ENCODE measurements at places on chromosomes 1 and 21. TPM values are rescaled to one million over a fixed set of nuclear protein-coding genes. Genes with fewer than 3 reads are reported as not detected.

AGBL4 gene
- total RNA-seq = not detected

GRCh38 chr1:115077286-115077983, 11.9 kb downstream of the TSPAN2 start:
- no peak overlapping the region for H3K27ac ChIP-seq
- no peak overlapping the region for H3K4me3 ChIP-seq
- no peaks in the 10 kb centered on the region for H3K36me3 ChIP-seq
- H3K4me1 ChIP-seq = no peaks in the 10 kb centered on the region

- H3K4me1 ChIP-seq = no peaks in the 10 kb centered on the region
- no peak overlapping the region for H3K27ac ChIP-seq
Measured at GRCh38 chr1:11518016-11518701, 39.2 kb downstream of the DISP3 start.

GRCh38 chr1:46342084-46342656, 1.6 kb downstream of the NSUN4 start:
- H3K4me1 ChIP-seq = peaks cover 10% of the 10 kb centered on the region
- no peaks in the 10 kb centered on the region for H3K27me3 ChIP-seq
- H3K4me3 ChIP-seq = no peak overlapping the region
- no peaks in the 10 kb centered on the region for H3K36me3 ChIP-seq
- no peak overlapping the region for H3K27ac ChIP-seq
- DNase-seq = no peak

DNA sequence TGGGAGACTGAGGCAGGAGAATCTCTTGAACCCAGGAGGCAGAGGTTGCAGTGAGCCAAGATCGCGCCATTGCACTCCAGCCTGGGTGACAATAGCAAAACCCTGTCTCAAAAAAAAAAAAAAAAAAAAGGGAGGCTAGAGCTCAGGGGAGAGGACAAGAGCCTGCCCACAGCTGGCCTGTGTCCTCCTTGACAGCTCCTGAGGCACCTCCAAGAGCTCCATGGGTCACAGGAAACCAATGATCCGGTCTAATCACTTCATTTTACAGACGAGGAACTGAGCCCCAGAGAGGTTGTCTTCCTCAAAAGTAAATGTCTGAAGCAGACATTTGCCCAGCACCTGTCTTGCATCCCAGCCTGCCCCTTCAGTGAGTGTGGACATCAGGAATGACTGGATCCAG, 49.4 kb downstream of the NID1 start:
- H3K4me1 ChIP-seq = peaks cover 3% of the 10 kb centered on the region

DNA sequence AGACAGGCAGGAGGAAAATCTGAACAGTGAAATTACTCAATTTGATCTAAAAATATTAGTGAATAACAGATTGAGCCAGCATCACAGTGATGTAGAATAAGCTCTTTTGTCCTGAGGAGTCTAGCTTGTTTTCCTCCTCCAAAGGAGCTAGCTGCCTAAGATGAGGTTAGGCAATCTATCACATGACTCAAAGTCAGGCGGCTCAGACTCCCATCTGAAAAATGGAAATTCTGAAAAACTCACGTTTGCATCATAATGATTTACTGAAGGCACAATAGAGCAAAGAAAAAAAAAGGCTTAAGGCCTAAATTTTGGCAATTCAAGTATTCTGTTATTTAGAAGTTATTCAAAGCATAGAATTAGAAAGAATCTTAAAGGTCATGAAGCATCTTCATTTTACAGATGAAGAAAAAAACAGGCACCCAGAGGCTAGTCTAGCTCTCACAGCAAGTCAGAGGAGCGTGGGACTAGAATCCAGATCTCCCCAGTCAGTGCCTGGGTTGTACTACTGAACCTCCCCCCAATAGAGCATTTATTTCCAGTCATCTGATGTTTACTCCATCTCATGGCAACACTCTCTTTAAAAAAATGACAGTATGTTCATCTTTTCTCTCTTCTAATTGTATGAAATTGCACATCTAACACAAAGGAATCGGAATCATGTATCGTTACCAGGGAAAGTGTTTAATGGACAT, 62.5 kb upstream of the ATF3 start:
- H3K4me1 ChIP-seq = no peaks in the 10 kb centered on the region
- no peaks in the 10 kb centered on the region for H3K36me3 ChIP-seq
- no peak overlapping the region for H3K4me3 ChIP-seq
- no peak for DNase-seq

ADORA1 gene
- not detected for total RNA-seq

ERICH3 gene
- not detected for total RNA-seq

DNA sequence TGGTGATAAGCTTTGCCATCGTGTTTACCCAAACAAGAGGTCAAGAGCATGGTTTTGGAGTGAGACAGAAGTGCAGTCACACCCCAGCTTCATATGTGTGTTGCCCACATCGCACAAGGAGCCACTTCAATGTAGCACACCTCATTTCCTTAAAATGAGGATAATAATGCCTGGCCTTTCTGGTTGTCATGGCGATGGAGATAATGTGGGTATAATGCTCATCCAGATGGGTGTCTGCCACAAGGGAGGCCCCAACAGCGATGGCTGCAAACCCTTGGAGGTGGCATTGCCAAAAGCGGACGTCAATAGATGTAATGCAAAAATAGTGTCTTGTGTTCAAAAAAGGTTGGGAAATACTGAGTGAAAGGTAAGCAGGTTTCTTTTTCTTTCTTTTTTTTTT, 83.1 kb upstream of the AJAP1 start:
- H3K27ac ChIP-seq = no peak overlapping the region
- no peaks in the 10 kb centered on the region for H3K27me3 ChIP-seq
- DNase-seq = no peak
- H3K4me1 ChIP-seq = no peaks in the 10 kb centered on the region

MYCL gene
- 2.1 TPM for total RNA-seq

DNA sequence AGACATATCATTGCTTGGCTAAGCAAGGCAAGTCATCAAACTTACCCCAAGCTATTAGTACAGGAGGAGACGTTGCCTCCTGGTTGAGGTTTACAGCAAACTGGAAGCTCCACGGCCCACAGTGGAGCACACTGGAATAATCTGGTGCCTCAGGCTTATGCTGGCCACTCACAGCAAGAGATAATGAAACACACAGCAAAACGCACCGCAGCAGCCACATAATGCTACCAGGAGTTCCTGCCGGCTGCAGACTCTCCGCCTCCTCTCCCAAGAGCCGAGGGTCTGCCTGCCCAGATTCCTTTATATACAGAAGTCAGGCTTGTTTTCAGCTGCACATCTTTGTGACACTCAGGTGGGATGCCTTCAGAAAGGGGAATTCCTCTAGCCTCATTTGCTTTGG, 306 bp downstream of the ZP4 start:
- no peak overlapping the region for H3K27ac ChIP-seq
- no peaks in the 10 kb centered on the region for H3K36me3 ChIP-seq
- no peak overlapping the region for H3K4me3 ChIP-seq
- no peaks in the 10 kb centered on the region for H3K27me3 ChIP-seq
- no peaks in the 10 kb centered on the region for H3K4me1 ChIP-seq
- DNase-seq = no peak

GRCh38 chr1:192700834-192701271, 64.9 kb downstream of the RGS13 start:
- no peaks in the 10 kb centered on the region for H3K36me3 ChIP-seq
- peaks cover 26% of the 10 kb centered on the region for H3K4me1 ChIP-seq
- peak; percentile 74 for DNase-seq
- no peaks in the 10 kb centered on the region for H3K27me3 ChIP-seq
- H3K4me3 ChIP-seq = no peak overlapping the region

AK4 gene
- 5.6 TPM for total RNA-seq

GRCh38 chr1:204726478-204726877, 40.9 kb upstream of the LRRN2 start:
- DNase-seq = peak; percentile 3
- no peaks in the 10 kb centered on the region for H3K36me3 ChIP-seq
- H3K4me3 ChIP-seq = no peak overlapping the region
- H3K27me3 ChIP-seq = peaks cover 10% of the 10 kb centered on the region

- no peaks in the 10 kb centered on the region for H3K27me3 ChIP-seq
- DNase-seq = no peak
- H3K4me3 ChIP-seq = peak overlapping the region; percentile 98
- H3K36me3 ChIP-seq = peaks cover 2% of the 10 kb centered on the region
- H3K27ac ChIP-seq = peak overlapping the region; percentile 82
- H3K4me1 ChIP-seq = peaks cover 45% of the 10 kb centered on the region
Measured at GRCh38 chr1:200410566-200410878, 686 bp upstream of the ZNF281 start.

- peaks cover 13% of the 10 kb centered on the region for H3K4me1 ChIP-seq
- peak overlapping the region; percentile 31 for H3K4me3 ChIP-seq
- DNase-seq = no peak
- H3K27ac ChIP-seq = peak overlapping the region; percentile 61
Measured at GRCh38 chr1:1324084-1324523, 356 bp downstream of the INTS11 start.

GRCh38 chr21:39688010-39688409, 57.0 kb upstream of the IGSF5 start:
- no peak overlapping the region for H3K27ac ChIP-seq
- no peak for DNase-seq
- no peak overlapping the region for H3K4me3 ChIP-seq
- no peaks in the 10 kb centered on the region for H3K27me3 ChIP-seq

TMEM79 gene
- total RNA-seq = 3.0 TPM

DDX59 gene
- 17.7 TPM for total RNA-seq

DNA sequence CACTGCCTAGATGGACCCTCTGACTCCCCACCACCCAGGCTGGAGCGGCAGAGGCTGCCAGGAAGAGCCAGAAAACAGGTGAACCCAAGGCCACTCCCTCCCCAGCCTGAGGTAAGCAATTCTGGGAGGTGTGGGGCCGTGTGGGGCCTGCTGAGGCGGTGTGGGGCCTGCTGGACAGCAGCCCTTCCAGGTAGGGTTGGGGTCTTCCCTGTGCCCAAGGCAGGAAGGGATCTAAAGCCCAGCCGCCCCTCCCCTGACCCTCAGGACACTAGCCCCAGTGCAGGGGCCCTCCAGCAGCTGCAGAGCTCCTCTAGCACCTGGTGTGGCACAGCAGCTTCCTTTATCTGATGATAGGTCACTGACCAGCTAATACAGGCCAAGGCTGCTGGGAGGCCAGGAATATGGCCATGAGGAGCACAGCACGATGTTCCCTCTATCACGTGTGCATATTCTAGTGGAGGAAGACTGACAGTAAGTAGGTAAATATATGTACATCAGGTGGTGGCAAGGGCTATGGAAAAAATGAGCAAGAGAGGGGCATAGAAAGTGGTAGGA, 86.9 kb downstream of the IER5 start:
- DNase-seq = no peak
- no peak overlapping the region for H3K4me3 ChIP-seq
- no peaks in the 10 kb centered on the region for H3K4me1 ChIP-seq
- H3K27ac ChIP-seq = no peak overlapping the region
- H3K27me3 ChIP-seq = peaks cover 9% of the 10 kb centered on the region

GRCh38 chr1:198119906-198120305, 36.9 kb upstream of the NEK7 start:
- H3K27ac ChIP-seq = no peak overlapping the region
- no peaks in the 10 kb centered on the region for H3K36me3 ChIP-seq
- H3K4me3 ChIP-seq = no peak overlapping the region
- no peak for DNase-seq
- H3K4me1 ChIP-seq = peaks cover 38% of the 10 kb centered on the region

KLHDC7A gene
- total RNA-seq = not detected

- H3K4me1 ChIP-seq = no peaks in the 10 kb centered on the region
- no peaks in the 10 kb centered on the region for H3K36me3 ChIP-seq
- no peak overlapping the region for H3K27ac ChIP-seq
- no peak overlapping the region for H3K4me3 ChIP-seq
- H3K27me3 ChIP-seq = no peaks in the 10 kb centered on the region
Measured at GRCh38 chr1:64664299-64664698, 80.6 kb upstream of the RAVER2 start.

PYGO2 gene
- 21.9 TPM for total RNA-seq

GRCh38 chr21:8991968-8992621, 1529.3 kb upstream of the TPTE start:
- no peak overlapping the region for H3K27ac ChIP-seq
- no peaks in the 10 kb centered on the region for H3K36me3 ChIP-seq
- no peaks in the 10 kb centered on the region for H3K4me1 ChIP-seq
- H3K27me3 ChIP-seq = no peaks in the 10 kb centered on the region
- no peak overlapping the region for H3K4me3 ChIP-seq
- DNase-seq = no peak

- no peaks in the 10 kb centered on the region for H3K4me1 ChIP-seq
- no peak for DNase-seq
- no peak overlapping the region for H3K27ac ChIP-seq
- no peak overlapping the region for H3K4me3 ChIP-seq
- H3K36me3 ChIP-seq = no peaks in the 10 kb centered on the region
- no peaks in the 10 kb centered on the region for H3K27me3 ChIP-seq
Measured at GRCh38 chr1:30596891-30597290, 126.5 kb downstream of the MATN1 start.

DNA sequence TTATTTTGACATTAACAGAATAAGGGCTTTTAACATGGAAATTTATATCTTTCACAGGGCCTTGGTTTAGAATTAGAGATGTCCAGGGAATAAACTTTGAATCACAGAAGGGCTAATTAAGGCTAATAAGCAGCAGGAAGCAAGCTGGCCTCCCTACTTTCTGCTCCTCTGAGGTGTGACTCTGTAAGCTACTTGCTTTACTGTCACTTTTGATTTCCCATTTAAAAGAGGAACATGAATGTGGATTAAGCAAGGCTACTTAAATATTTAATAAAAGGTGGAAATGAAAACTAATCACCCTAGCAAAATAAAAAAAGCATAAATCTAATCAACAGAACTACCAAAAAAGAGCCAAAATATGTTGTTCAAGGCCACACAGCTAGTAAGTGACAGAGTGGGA, 28.9 kb upstream of the CD5L start:
- H3K4me3 ChIP-seq = no peak overlapping the region
- no peaks in the 10 kb centered on the region for H3K36me3 ChIP-seq
- H3K4me1 ChIP-seq = no peaks in the 10 kb centered on the region

- H3K4me3 ChIP-seq = no peak overlapping the region
- no peaks in the 10 kb centered on the region for H3K27me3 ChIP-seq
Measured at GRCh38 chr1:6891781-6892579, 106.7 kb downstream of the CAMTA1 start.

PCAT6 gene
- total RNA-seq = 1.7 TPM

GRCh38 chr1:59151387-59151761, 145.5 kb upstream of the FGGY start:
- no peaks in the 10 kb centered on the region for H3K36me3 ChIP-seq
- H3K27ac ChIP-seq = peak overlapping the region; percentile 60

- H3K27me3 ChIP-seq = no peaks in the 10 kb centered on the region
- no peak for DNase-seq
- peaks cover 34% of the 10 kb centered on the region for H3K4me1 ChIP-seq
- peak overlapping the region; percentile 12 for H3K4me3 ChIP-seq
- peak overlapping the region; percentile 91 for H3K27ac ChIP-seq
- peaks cover 9% of the 10 kb centered on the region for H3K36me3 ChIP-seq
Measured at GRCh38 chr21:39346671-39347331, 2.1 kb downstream of the HMGN1 start.

Data from endothelial cell of umbilical vein (primary cell).